NCI-H1105 (cell line): ENCODE measurements at places on chromosomes 5 and 9.

DNA sequence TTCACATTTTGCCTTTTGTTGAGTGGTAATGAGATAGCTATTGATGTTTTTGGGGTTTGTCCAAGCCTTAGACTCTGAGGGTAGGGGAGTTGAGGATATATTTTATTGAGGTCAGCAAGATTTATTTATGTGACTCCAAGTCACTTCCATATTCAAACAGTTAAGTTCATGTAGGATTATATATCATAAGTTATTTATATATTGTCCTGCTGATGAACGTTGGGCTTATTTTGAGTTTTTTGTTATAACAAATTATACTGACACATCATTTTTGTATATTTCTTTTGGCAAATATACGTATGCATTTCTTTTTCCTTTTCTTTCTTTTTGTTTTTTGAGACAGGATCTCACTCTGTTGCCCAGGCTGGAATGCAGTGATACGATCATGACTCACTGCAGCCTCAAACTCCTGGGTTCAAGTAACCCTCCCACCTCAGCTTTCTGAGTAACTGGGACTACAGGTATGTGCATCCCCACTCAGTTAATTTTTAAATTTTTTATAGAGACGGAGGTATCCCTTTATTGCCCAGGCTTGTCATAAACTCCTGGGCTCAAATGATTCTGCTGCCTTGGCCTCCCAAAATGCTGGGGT lies 23.5 kb upstream of the IL12B start:
- DNase-seq = no peak

DNA sequence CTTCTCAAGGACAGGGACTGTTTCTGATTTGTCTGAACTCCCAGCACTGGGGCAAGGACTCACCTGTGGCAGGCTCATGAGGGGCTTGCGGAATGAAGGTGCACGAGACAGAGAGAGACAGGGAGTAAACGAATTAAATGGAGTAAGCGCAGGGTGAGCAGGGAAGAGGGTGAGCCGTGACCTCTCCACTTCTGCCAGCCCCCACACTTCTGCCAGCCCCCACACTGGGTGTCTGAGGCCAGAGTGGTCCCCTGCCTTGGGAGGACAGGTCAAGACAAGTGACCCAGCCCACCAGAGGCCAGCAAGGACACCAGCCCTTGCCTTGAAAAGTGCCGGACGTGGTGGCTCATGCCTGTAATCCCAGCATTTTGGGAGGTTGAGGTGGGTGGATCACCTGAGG lies 37.2 kb downstream of the DAB2IP start:
- no peak for DNase-seq

GRCh38 chr5:79774171-79774854 lies 84.7 kb downstream of the CMYA5 start:
- DNase-seq = no peak

- no peak for DNase-seq
Observed at GRCh38 chr5:117100176-117100575, 525.6 kb upstream of the SEMA6A start.

GRCh38 chr5:1330847-1331831 lies 13.8 kb downstream of the CLPTM1L start:
- DNase-seq = no peak

- DNase-seq = no peak
Observed at GRCh38 chr5:54146390-54146789, 164.0 kb downstream of the ARL15 start.

- no peak for DNase-seq
Observed at GRCh38 chr9:72276429-72276828, 88.6 kb downstream of the ZFAND5 start.

GRCh38 chr5:168467755-168468330 lies 18.4 kb upstream of the RARS1 start:
- DNase-seq = no peak

- no peak for DNase-seq
Observed at GRCh38 chr5:41087461-41087860, 16.3 kb upstream of the MROH2B start.

- no peak for DNase-seq
Observed at GRCh38 chr9:70934642-70935041, 186.8 kb downstream of the TRPM3 start.

- no peak for DNase-seq
Observed at GRCh38 chr5:6674886-6675285, 38.3 kb upstream of the TENT4A start.

GRCh38 chr5:107208867-107209266 lies 461.9 kb downstream of the EFNA5 start:
- no peak for DNase-seq

DNA sequence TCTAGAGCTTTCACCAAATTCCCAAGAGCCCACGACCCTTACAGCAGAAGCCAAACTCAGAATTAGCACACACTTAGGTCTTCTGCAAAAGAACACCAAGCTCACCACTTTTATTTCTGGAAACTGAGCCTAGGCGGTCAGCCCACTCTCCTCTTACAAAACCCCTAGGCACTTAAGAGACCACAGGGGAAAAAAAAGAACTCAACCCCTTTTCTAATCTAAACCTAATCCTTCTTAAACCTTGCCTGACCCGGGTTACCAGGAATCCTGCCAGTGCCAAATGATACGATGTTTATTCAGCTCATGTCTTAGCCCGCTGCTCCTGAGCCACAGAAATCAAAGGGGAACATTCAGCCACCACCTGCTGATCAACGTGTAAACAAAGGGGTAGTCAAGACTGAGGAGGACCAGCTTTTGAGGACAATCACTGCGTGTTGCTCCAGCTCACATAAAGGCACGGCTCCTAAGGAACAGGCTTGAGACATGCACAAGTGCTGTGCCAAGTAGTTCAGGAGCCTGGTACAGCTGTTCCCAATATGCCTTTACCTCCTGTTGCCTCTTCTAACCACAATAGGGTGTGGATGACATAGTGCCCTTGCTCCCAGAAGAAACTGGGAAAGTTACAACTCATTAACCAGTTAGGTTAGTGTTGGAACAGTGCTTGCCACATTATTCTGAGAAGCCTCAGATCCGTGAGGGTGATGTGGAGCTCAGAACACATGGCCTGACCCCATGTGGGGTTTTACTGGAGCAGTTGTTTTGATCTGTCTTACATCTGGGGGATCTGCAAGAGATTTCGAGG lies 49.3 kb downstream of the ZFAND5 start:
- peak; percentile 58 for DNase-seq

GRCh38 chr9:15433191-15433590 lies 10.5 kb downstream of the SNAPC3 start:
- no peak for DNase-seq

DNA sequence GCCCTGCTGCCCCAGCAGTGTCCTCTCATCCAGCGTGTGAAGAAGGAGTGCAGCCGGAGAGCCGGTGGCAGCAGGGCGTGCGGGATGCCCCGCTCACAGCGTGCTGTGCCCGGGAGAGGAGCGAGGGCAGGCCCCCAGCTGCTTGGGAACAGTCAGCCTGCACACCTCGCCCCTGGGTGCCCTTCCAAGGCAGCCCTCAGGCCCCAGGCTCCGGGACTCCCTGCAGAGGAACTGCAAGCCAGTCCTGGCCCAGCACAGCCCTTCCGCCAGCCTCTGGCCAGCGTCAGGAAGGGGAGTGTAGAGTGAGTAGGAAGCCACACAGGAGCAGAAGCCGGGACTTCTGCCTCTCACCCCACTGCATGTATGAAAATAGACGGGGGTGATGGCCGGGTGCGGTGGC lies 43.5 kb downstream of the ADAMTS2 start:
- no peak for DNase-seq

DNA sequence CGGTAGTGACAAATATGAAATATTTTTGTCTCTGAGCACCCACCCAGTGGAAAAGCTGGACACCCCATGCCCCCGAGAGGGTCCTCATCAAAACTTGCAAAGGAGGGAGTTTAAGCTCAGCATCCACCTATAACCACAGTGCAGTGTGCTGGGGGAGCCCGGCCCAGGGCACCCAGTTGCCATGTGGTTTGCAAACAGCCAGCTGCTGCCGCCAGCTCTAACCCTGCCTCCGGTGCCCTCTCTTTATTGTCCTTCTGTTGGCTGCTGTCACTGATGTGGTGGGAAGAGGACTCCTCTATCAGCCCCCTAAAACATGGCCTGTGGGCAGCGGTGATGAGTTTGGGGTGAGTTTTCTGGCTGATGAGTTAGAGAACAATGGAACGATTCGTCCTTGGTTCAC lies 160.9 kb upstream of the MVB12B start:
- no peak for DNase-seq
